Posterior cingulate gyrus (tissue), 11 donors: ENCODE measurements at places on chromosomes 1 and 21.

GRCh38 chr1:197774466-197775281 is 606 bp downstream of the DENND1B start:
- DNase-seq: no peak

DNA sequence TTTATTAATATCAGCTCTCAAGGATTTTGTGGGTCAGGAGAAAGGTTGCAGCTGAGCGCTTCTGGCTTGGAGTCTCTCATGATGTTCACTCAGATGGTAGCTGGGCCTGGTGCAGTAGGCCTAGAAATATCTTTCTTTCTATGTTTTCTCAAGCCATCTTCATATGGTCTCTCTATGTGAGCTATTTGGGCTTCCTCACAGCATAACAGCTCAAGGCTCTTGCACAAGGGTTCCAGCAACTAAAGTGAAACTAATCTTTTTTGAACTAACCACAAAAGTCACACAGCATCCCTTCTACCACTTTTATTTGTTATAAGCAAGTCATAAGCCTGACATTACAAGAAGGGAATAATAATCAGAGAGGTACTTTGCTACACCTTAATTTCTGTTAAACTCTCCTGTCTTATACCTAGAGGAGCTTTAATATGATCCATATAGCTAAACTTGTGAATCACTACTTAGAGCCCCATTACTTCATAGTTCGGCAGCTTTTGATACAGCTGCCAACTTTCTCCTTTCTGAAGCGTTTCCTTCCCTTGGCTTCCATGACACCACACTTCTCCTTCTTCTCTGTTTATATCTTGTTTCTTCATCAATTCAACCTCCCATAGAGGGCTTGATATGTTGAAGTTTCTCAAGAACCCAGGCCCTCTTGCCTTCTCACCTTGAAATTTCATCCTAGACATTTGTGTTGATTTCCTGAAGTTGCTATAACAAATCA is 720.2 kb downstream of the LTN1 start:
- no peak for DNase-seq

- DNase-seq: no peak
Observed at GRCh38 chr1:3380469-3380868, 74.0 kb upstream of the ARHGEF16 start.

DNA sequence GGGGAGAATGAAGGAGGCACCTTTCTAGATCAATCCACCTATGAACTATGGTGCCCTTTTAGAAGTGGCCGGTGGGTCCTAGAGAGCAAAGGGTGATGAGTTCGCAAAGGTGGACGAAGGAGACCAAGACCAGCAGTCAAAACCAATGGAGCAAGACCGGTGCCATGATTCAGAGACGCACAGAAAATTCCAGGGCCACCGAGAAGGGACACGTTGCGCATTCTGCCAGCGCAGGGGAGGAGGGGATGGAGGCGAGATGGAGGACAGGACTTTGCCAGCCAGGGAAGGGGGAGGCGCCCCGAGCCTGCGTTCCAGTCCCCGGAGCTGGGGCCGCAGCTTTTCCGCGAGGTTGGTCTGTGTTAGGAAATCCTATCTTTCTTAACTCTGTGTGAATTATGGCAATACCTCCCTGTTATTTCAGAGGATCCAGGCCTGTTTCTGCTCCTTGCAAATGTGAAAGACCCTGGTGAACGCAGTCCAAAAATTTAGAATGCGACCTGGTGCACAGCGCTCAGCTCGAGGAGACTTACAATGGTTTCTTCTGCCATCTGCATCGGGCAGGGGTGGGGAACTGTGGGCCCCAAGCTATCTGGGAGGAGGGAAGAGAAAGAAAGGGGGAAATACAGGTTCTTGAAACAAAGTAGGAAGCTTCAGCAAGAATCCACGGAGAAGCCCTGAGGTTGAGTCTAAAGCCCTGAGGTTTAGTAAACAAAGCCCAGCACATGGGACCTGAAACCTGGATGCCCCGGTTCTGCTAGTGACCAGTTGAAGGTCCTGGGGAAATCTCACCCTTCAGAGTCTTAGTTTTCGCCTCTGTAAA is 129.4 kb downstream of the MRPS6 start:
- no peak for DNase-seq

DNA sequence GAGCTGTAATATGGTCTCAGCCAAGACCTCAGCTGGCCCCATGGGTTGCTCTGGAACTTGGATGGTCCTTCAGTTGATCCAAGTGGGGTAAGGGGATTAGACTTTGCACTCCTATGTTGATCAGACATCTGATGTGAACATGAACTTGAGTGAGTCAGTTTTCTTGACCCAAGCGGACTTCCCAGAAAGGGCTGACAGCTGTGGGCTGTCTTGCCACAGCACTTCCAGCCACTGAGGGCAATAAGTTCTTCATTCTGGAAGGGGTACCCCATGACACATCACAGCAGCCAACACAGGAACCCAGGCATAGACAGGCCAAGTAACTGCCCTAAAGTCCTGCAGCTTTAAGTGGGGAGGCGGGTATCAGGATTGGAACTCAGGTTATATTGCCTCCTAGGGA is 93.9 kb upstream of the USP24 start:
- no peak for DNase-seq

- DNase-seq: no peak
Observed at GRCh38 chr1:64092851-64093371, 110.5 kb upstream of the UBE2U start.

GRCh38 chr1:71861022-71861421 is 421.3 kb downstream of the NEGR1 start:
- DNase-seq: no peak

GRCh38 chr1:115873184-115873583 is 32.3 kb upstream of the NHLH2 start:
- no peak for DNase-seq

DNA sequence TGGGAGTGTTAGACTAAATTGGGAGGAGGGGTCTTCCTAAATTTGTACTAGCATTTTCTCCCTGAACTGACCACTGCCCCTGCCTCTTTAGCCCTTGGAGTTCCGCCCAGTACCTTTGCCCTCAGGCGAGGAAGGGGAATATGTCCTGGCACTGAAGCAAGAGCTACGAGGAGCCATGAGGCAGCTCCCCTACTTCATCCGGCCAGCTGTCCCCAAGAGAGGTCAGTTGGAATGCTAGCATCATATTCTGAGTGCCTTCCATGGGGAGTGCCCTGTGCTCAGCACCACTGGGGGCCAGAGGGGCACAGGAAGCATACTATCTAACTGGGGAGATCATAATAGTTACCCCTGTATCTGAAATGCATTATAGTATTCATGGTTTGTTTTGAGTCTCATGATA is 10.7 kb downstream of the POLR3GL start:
- DNase-seq: no peak

DNA sequence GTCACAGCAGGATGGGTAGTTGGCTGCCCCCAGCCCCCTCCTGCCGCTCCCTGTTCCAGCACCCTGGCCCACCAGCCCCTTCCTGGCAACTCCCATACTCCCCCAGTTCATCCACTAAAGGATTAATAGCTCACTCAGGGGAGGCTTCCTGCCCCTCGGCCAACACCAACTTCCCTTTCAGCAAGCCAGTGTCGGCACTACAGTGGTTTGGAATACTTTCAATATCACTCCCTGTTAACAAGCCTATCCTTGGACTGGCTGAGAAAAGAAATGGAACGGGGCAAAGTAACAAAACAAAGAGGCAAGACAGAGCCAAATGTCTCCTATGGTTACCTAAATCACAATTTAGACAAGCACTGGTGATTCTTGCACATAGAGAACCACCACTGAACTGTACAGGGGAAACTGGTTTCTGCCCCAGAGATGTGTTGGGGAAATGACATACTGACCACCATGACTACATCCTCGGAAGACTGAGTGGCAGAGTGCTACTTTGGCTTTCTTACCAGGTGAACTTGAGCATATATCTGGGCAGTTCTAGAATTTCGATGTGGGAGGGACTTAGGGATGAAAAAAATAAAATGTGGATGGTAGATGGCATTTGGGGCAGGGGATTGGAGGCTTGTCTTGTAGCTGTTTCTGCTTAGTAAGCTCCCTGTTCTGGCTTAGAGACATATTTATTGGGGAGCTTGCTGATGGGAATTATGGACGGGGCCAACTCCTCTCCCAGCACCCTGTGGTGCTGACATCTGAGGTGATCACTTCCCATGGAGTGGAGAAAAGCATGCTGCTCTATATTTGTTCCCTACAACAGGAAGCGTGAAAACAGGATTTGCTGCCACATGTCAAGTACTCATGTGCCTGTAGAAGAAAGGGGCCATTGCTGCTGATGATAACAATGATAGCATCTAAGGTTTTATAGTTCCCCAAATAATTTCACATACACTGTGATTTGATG is 7.1 kb upstream of the CAPN2 start:
- DNase-seq: no peak

GRCh38 chr1:97936976-97937375 is 16.1 kb upstream of the DPYD start:
- peak; percentile 60 for DNase-seq

GRCh38 chr1:7698641-7699040 is 72.5 kb upstream of the VAMP3 start:
- DNase-seq: no peak

DNA sequence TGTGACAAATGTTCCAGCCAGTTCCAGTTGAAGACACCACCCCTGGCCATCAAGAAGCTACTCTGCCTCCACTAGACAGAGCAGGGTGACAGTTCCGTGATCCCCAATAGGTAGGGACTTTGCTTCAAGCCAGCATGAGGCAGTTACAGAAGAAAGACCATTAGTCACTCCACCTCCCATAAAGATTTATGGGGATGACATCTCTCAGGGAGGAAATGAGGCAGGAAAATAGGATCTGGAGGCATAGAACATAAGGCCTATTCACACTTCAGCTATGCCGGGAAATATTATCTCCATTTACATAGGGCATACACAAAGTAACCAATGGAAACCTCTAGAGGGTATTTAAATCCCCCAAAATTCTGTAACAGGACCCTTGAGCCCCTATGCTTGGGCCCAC is 3.5 kb upstream of the GBP7 start:
- DNase-seq: no peak

GRCh38 chr1:202238914-202239313 is 45.3 kb downstream of the LGR6 start:
- DNase-seq: no peak

DNA sequence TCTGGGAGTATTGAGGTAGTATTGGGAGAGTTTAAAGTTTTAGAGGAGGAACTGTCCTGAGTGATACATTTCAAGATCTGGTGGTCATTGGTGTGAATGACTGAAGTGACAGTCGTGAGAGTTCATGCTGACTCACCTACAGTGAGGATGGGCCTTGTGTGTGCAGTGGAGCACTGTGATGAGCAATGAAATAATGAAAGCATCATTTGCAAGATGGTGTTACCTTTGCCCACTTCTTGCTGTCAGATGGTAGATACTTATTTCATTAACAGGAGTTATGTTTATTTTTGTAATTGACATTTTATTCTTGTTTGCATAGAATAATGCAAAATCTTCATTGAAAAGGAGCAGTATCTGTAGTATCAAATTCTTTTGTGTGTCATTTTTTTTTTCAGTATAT is 29.0 kb downstream of the POU2F1 start:
- DNase-seq: no peak

- DNase-seq: no peak
Observed at GRCh38 chr1:66380452-66381212, 153.3 kb upstream of the SGIP1 start.

DNA sequence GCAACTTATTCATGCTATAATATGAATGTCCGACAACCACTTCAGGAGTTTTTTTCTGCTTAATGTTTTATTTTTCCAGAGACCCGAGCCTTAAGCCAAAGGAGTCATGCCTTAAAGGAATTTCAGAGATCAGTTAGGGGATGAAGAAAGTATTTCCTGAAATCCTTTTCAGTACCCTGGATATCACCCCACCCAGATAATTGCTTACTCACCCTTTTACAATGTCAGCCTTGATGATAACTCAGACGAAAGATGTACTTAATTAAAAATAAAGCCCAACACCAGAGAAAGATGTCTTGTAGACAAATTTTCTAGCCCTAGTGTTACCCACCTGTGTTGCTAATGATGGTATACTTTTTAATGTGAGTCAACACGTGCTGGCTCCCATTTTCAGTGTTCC is 124.1 kb downstream of the XCL2 start:
- no peak for DNase-seq

DNA sequence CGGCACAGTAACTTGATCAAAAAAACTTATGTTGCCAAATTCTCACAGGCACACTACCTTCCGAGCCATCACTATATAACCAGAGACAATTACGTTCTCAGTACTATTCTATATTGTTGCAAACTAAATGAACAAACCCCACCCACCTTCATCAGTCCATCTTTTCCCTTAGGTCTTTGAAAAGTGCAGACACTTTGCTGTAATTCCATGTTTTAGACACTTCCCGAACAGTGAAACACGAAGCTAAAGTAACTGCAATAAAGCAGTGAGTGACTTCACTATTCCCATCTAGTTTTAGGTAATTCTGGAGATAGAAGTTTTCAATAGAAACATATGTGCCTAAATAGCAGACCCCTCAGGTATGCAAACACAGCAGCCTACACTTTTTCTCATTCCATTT is 7.7 kb downstream of the SFPQ start:
- DNase-seq: no peak

DNA sequence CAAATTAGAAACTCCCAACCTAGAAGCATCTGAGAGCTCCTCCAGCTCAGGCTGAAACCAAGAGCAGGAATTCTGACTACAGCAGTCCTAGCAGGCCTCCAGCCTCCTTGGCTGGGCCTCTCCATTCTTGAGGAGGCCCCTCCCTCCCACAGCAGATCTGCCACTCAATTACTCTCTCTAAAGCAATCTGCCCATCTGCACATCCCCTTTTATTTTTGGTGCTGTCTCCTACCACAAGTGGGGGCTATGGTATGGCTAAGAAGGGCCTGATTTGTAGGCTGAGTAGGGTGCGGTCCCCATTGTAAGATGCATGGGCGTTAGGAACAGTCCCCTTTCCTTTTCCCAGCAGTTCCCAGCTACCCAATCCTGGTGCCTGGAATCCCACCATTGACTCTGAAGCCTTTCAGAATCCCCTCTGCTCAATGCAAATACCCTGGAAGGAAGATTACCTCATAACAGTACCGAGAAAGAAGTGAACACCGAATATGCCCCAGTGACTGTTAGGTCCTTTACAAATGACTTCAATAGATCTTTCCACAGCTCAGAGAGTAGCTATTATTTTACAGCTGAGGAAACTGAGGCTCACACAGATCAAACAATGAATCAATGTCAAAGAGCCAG is 11.6 kb upstream of the TTC39A start:
- DNase-seq: no peak

DNA sequence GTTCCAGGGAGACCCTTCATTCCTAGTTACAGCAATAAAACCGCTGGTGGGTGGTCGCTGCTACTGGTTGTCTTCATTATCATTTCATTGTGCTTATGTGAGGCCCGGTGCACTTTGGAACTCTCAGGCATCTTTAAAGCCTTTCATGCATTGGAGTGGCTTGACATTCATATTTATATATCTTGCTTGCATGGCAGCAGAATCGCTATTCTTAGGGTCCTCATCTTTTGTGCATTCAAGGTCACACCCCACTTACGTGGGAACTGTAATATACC is 110.1 kb downstream of the ZBTB18 start:
- DNase-seq: no peak

DNA sequence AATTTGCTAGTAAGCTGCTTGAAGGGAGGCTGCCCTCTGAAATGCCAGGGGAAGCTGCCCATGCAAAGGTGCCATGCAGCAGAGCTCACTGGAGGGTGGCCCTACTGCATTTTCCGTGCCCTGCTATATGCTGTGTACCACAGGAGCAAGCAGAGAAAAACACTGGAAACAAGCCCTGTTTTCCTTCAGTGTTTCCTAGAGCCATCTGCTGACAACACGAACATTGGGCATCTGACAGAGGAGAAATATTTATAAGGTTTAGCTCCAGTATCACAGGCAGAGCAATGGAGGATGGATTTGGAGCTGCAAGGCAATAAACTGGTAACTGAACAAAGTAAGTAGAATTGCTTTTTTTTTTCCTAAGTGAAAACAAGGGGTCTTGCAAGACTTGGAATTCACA is 198.4 kb downstream of the USP25 start:
- DNase-seq: no peak
